ENCODE measurements at places on chromosomes 1 and 21.

DNA sequence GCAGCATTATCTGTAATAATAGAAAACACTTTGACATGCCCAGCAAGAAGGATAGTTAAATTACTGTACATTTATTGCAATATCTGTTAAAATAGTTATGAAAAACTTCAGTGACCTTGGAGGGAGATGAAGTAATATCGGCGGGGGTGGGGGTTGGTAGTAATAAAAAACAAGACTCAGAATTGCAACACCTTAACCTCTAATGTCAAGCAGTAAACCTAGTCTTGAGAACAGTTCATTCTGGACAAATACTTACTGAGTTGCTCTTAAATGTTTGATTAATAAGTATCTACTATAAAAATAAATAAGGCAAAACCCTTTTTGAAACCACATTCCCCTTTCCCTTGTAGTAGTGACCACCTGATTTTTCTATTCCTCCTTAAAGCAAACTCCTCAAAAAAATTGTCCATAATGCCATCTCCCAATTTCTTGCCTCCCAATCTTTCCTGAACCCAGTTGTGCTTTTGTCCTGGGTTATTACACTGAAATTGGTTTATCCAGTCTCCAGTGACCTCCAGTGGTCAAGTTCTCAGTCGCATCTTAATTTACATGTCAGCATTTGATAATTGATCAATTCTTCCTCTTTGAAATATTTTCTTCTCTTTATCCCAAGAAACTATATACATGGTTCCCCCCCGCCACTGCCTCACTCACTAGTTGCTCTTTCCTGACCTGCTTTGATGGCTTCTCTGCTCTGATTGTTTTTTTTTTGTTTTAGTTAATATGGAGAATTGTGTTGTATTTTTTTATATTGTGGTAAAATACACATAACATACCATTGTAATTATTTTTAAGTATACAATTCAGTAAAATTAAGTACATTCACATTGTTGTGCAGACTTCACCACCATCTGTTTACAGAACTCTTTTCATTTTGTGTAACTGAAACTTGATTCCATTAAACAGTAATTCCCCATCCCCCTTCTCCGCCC is 36.8 kb downstream of the RAP1A start:
- DNase-seq = peak; percentile 12

DNA sequence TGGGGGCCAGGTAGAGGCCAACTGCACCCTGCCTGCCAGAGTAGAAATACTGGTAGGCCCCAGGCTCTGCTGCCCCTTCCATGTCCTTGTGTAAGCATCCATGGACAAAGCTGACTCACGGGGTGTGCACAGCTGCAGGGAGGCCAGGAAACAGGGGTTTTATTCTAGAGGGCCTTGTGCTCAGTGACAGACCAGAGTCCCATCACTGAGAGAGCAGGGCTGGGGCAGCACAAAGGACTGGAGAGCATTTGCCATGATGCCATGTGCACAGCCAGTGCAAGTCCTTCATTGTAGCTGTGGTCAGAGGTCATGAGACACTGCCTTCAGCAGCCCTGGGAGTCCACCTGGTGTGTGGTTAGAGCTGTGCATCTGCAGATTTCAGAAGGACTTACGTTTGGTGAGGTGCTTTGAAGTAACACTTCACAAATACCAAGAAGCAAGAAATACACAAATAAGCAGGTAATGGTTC is 8.1 kb downstream of the ARF1 start:
- no peak for DNase-seq

DNA sequence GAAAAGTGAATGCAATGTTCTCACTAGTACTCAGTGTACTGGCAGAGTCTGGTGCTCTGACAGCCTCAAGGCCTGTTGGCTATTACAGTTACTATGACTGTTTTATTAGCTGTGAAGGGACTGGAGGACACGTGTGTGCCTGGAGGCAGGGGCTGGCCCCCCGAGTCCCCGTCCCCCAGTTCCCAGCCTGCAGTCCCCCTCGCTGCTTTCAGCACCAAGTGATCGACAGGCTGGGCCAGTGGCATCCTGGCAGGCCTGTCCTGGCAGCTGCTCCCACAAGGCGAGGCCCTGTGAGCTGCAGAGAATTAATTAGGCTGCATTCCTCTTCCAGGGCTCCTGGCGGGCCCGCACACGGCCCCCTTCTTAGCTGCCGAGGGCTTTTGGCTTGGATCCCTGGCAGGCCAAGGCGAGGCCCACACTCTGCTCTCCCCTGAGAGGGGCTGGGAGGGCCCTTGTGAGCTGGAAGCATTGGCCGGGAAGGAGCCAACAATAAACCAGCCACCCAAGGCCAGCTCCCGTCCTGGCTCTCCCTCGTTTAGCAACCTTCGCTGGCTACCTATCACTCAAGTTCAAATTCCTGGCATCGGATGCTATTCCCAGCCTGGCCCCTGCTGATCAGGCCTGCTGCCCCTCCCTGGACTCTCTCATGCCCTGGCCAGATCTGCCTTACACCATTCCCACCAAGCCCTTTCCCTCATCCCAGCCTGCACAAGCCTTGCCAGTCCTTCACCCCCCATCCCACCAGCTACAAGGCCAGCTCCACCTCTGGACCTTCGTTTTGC is 9.8 kb downstream of the EDN2 start:
- no peak for DNase-seq

GRCh38 chr1:179310721-179311120 is 17.1 kb downstream of the SOAT1 start:
- DNase-seq = no peak

- DNase-seq = peak; percentile 41
Measured at GRCh38 chr1:92975551-92976232, 14.4 kb upstream of the DIPK1A start.

DNA sequence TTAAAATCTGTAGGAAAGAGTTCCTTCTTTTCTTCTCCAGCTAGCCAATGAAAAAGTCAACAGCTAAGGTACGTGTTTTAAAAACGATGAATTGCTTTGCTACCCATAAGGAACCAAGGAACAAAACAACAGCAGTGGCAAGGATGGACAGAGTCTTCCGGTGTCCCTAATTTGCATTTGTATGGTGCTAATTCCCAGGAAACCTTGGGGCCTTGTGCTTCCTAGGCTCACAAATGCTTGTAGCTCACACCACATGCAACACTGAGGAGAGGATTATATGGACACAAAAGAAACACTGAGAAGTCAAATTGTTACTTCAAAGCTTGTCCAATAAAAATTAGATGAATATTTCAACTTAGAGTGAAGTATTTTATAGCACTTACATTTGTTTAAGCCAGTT is 1.8 kb upstream of the PGBD5 start:
- DNase-seq = no peak

GRCh38 chr1:25472471-25472870 is 41.8 kb downstream of the MACO1 start:
- DNase-seq = no peak

DNA sequence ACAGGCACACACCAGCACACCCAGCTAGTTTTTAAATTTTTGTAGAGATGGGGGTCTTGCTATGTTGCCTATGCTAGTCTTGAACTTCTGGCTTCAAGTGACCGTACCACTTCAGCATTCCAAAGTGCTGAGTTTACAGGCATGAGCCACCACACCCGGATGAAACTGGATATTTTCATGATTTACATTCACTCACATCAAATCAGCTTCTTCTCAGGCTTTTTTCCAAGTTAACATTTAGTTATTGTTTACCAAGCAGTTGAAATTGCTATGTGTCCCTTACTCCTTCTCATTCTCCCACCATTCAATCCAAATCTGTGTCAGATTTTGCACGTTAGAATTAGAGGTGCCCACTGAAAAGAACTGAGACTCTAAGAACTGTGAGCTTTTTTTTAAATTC is 18.4 kb downstream of the RIT1 start:
- no peak for DNase-seq
